Endothelial cell of umbilical vein (primary cell): ENCODE measurements at places on chromosomes 3 and 15. TPM values are rescaled to one million over a fixed set of nuclear protein-coding genes. Genes with fewer than 3 reads are reported as not detected.

Gene TMEM45A
- polyA plus RNA-seq: 6.6 and 8.6 TPM in 2 replicates

Gene NISCH
- polyA plus RNA-seq: 178 and 196 TPM in 2 replicates

Gene GRM2
- polyA plus RNA-seq: 0.10 and 0.22 TPM in 2 replicates

- H3K4me3 ChIP-seq: no peak overlapping the region
- no peaks in the 10 kb centered on the region for H3K36me3 ChIP-seq
- no peak overlapping the region for H3K27ac ChIP-seq
- no peaks in the 10 kb centered on the region for H3K4me1 ChIP-seq
Observed at GRCh38 chr3:163812006-163812405, 1266.3 kb downstream of the SI start.

- H3K36me3 ChIP-seq: no peaks in the 10 kb centered on the region
- H3K27me3 ChIP-seq: no peaks in the 10 kb centered on the region
- no peak overlapping the region for H3K4me3 ChIP-seq
- H3K27ac ChIP-seq: no peak overlapping the region
- no peaks in the 10 kb centered on the region for H3K4me1 ChIP-seq
- no peak for DNase-seq
Observed at GRCh38 chr3:61724183-61724582, 162.8 kb downstream of the PTPRG start.

GRCh38 chr3:136135039-136135802 lies 60.9 kb downstream of the MSL2 start:
- H3K4me3 ChIP-seq: no peak overlapping the region
- H3K27ac ChIP-seq: no peak overlapping the region
- H3K36me3 ChIP-seq: no peaks in the 10 kb centered on the region

Gene ZWILCH
- 5.7 and 9.3 TPM in 2 replicates for polyA plus RNA-seq

Gene GUCA1C
- not detected in 2 replicates for polyA plus RNA-seq

- no peaks in the 10 kb centered on the region for H3K36me3 ChIP-seq
- DNase-seq: no peak
- H3K4me1 ChIP-seq: peaks cover 12% of the 10 kb centered on the region
- no peak overlapping the region for H3K4me3 ChIP-seq
- no peak overlapping the region for H3K27ac ChIP-seq
Observed at GRCh38 chr3:125140818-125141595, 71.5 kb downstream of the SLC12A8 start.

DNA sequence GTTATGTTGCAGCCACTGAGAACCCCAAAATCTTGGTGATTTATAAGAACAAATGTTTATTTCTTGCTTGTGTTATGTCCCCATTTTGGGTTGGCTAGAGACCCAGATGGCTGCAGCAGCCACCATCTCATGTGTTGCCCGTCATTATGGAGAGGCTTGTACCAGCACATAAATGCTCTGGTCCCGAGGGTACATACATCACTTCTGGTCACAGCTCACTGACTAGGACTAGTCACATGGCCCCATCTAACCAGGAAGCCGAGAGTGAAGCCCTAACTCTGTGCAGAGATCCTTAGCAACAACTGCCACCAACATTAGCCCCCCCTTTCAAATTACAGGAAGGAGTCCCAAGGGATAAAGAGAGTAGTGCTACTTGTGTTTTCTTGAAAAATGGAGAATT lies 25.5 kb upstream of the HACD2 start:
- no peaks in the 10 kb centered on the region for H3K27me3 ChIP-seq
- no peak overlapping the region for H3K27ac ChIP-seq
- peaks cover 4% of the 10 kb centered on the region for H3K4me1 ChIP-seq
- no peaks in the 10 kb centered on the region for H3K36me3 ChIP-seq

DNA sequence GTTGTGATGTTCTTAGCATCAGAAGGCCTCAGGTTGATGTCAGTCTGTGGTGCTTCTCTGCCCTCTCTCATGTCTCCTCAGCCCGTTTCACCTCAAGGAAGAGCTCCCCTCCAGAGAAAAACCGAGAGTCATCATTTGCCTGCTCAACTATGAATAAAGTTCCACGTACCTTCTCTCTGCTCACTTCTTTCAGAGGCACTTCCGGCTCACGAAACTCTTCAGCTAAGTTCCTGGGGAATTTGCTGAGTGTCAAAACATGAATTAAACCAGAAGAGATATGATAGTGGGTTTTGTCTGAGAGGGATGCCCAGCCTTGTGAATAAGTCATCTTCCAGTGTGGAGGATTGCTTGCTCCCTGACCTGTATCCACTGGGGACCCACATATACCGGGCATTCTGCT lies 37.7 kb downstream of the CCR4 start:
- H3K4me1 ChIP-seq: peaks cover 6% of the 10 kb centered on the region
- H3K4me3 ChIP-seq: no peak overlapping the region
- no peak for DNase-seq

DNA sequence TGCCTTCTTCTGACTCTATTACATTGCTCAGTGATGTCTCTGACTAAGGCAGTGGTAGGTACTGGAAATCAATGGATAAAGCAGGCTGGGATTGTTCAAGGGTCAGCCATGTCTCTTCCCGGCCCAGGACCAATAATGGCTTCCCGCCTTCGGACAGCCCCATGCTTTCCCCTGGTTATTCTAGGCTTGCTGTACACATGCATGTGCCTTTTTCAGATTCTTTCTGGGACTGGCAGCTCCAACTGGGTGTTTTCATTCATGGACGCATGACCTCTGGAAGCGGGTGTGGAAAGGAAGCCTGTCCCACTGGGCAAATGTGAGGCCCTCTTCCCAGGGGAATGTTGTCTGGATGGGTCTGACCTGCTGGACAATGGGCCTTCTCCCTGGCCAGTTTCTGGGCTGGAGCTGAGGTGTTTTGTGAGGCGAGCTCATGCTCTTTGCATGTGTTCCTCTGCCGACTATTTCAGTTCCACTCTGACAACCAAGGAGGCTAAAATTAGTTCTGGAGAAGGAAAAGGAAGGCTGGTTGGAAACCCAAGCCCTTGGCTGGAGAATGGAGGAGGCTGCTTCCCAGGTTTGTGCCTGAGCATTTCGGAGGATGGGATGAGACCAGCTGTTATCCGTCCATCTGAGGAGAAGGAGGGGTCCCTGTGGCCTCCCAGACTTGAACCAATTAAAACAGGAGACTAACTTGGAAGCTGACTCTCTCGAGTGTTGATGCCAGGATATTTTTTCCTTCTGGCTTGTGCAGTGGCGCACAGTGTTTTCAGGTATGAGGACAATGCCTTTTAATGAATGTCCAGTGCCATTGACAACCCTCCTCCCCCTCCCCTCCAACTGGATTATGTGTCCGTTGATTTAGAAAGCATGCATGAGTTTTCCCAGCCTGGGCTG lies 6.9 kb downstream of the ACVR2B start:
- H3K27me3 ChIP-seq: no peaks in the 10 kb centered on the region
- no peak for DNase-seq
- no peaks in the 10 kb centered on the region for H3K36me3 ChIP-seq
- no peaks in the 10 kb centered on the region for H3K4me1 ChIP-seq

Gene RHOV
- polyA plus RNA-seq: 0.15 and 0.19 TPM in 2 replicates

DNA sequence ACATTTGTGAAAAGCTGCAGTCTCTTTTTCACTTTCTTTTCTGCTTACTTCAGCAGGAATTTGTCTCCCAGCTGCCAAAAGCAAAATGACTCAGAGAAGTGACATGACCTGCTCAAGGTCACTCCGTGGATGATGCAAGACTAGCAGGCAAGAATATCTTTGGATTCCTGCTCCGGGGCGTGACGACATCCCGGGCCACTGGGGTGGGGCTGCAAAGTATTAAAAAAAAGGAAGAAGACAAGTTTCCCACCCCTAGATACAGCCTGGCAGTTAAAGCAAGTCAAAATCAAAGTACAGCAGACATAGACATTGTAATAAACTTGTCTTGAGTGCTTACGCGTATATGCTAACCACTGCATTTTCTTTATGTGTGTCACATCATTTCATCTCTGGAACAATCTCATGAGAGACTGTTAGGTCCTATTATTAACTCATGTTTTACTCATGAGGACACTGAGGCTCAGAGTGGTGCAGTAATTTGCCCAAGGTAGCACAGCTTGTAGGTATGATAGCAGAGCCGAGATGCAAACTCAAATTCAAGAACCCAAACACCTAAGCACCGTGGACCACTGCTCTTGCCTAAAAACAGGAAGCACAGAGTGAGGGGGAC lies 485.2 kb upstream of the PROK2 start:
- no peaks in the 10 kb centered on the region for H3K36me3 ChIP-seq
- H3K27me3 ChIP-seq: peaks cover 17% of the 10 kb centered on the region
- peak; percentile 78 for DNase-seq

GRCh38 chr15:67755264-67755663 lies 70.0 kb upstream of the SKOR1 start:
- no peak for DNase-seq
- H3K4me1 ChIP-seq: no peaks in the 10 kb centered on the region
- H3K4me3 ChIP-seq: no peak overlapping the region

Gene CHRNA5
- 5.1 and 6.4 TPM in 2 replicates for polyA plus RNA-seq

Gene PAQR9
- polyA plus RNA-seq: not detected in 2 replicates

GRCh38 chr3:191263365-191263764 lies 64.3 kb downstream of the OSTN start:
- H3K36me3 ChIP-seq: no peaks in the 10 kb centered on the region
- no peaks in the 10 kb centered on the region for H3K27me3 ChIP-seq
- no peaks in the 10 kb centered on the region for H3K4me1 ChIP-seq
- H3K4me3 ChIP-seq: no peak overlapping the region
- H3K27ac ChIP-seq: no peak overlapping the region

DNA sequence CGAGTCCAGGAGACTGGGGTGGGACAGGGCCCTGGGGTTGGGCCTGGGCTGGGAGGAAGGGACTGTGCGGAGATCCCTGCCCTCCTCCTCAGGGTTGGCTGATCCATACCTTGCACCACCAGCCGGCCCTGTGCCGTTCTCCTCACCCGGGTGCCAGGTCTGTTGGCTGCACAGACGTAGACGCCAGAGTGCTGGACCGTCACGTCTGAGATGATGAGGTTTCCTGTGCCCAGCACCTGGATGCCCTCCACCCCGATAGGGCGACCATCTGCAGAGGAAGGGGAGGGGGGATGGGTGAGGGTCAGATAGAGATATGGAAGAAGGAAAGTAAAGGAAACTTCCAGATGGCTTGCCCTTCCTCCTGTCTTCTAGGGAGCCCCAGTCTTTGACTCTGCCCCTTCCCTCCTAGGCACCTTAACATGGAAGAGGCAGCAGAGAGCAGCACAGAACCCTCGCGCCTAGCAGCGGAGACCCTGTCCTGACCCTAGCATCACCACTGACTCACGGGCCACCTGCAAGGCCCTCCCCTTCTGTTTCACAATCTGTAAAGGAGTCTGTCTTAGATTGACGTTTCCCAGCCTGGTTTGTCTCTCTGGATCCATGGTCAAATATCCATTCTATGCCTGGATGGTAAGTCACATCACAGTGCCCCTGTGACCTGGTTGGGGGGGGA lies 28.8 kb downstream of the RNU5B-1 start:
- H3K36me3 ChIP-seq: no peaks in the 10 kb centered on the region
- no peak for DNase-seq
- no peak overlapping the region for H3K27ac ChIP-seq

Gene REC114
- polyA plus RNA-seq: not detected in 2 replicates

Gene CLEC3B
- polyA plus RNA-seq: 1.8 and 3.2 TPM in 2 replicates

Gene ERICH6
- not detected in 2 replicates for polyA plus RNA-seq

- peak overlapping the region; percentile 86 for H3K27ac ChIP-seq
- peaks cover 26% of the 10 kb centered on the region for H3K4me1 ChIP-seq
- DNase-seq: peak; percentile 95
- H3K4me3 ChIP-seq: no peak overlapping the region
- no peaks in the 10 kb centered on the region for H3K36me3 ChIP-seq
Observed at GRCh38 chr3:152266221-152266995, 2.3 kb upstream of the MBNL1 start.

GRCh38 chr3:18580268-18580667 lies 155.1 kb upstream of the SATB1 start:
- no peak overlapping the region for H3K27ac ChIP-seq
- DNase-seq: no peak
- H3K4me3 ChIP-seq: no peak overlapping the region
- H3K4me1 ChIP-seq: no peaks in the 10 kb centered on the region
- no peaks in the 10 kb centered on the region for H3K36me3 ChIP-seq

Gene MAPKAPK3
- polyA plus RNA-seq: 30.5 and 33.2 TPM in 2 replicates

Gene CCDC54
- not detected in 2 replicates for polyA plus RNA-seq

DNA sequence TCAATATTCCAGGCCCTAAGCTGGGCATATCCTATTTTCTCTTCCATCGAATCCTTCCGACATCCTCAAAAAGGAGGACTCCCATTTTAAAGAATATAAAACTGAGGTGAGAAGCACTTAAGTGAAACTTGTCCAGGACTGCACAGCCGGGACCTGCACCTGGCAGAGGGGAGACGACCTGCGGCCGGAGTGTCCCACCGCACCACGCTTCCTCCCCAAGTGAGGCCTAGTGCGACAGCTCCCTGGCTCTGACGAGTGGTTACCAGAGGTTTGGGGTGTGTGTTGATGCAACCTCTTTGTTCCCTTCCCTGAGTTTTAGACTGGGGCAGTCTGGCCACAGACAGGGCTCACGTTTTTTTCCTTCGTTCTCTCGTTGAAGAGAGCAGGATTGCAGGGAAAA lies 24.9 kb upstream of the ATP2B2 start:
- DNase-seq: no peak
- no peaks in the 10 kb centered on the region for H3K27me3 ChIP-seq
- no peak overlapping the region for H3K27ac ChIP-seq
- no peaks in the 10 kb centered on the region for H3K36me3 ChIP-seq

- no peaks in the 10 kb centered on the region for H3K27me3 ChIP-seq
- no peak overlapping the region for H3K4me3 ChIP-seq
- DNase-seq: peak; percentile 43
- no peaks in the 10 kb centered on the region for H3K36me3 ChIP-seq
Observed at GRCh38 chr3:10945683-10946287, 46.8 kb upstream of the SLC6A1 start.

- H3K4me3 ChIP-seq: no peak overlapping the region
- peaks cover 2% of the 10 kb centered on the region for H3K4me1 ChIP-seq
- no peak for DNase-seq
- no peak overlapping the region for H3K27ac ChIP-seq
- no peaks in the 10 kb centered on the region for H3K36me3 ChIP-seq
Observed at GRCh38 chr3:123899300-123899865, 15.3 kb upstream of the MYLK start.

DNA sequence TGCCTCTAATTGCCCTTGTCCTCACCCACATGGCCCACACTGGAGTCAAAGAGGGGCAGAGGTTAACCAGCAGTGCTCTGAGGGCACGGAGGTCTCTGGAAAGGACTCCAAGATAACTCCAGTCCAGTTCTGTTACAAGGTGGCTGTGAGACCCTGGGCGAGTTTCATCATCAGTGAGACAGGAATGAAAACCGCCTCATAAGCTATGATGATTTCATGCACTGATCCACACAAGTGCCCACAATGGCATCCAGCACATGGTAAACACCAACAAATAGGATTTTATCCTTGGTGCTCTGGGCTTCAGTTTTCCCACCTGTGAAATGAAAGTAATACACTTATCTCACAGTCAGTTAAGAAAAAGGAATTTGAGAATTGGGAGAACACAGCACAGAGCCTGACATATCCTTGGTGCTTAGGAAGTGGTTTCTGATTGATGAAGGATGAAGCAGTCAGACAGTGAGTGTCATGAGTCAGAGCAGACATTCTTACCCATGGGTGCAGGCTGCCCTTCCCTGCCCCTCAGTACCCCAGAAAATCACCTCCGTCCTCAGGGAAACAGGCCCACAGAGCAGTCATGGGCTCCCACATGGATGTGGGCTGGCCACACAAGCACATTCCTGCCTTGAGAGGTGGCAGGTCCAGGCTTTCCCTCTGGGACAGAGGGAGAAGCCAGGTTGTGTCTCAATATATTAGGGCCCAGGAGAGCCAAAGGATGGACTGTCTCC lies 48.4 kb downstream of the DAPK2 start:
- H3K4me1 ChIP-seq: no peaks in the 10 kb centered on the region
- H3K4me3 ChIP-seq: no peak overlapping the region
- DNase-seq: no peak
- H3K36me3 ChIP-seq: no peaks in the 10 kb centered on the region
- peaks cover 7% of the 10 kb centered on the region for H3K27me3 ChIP-seq
